ENCODE measurements at places on chromosomes 4 and X.

- no peak for DNase-seq
Measured at GRCh38 chr4:14772388-14772787, 229.9 kb upstream of the CPEB2 start.

DNA sequence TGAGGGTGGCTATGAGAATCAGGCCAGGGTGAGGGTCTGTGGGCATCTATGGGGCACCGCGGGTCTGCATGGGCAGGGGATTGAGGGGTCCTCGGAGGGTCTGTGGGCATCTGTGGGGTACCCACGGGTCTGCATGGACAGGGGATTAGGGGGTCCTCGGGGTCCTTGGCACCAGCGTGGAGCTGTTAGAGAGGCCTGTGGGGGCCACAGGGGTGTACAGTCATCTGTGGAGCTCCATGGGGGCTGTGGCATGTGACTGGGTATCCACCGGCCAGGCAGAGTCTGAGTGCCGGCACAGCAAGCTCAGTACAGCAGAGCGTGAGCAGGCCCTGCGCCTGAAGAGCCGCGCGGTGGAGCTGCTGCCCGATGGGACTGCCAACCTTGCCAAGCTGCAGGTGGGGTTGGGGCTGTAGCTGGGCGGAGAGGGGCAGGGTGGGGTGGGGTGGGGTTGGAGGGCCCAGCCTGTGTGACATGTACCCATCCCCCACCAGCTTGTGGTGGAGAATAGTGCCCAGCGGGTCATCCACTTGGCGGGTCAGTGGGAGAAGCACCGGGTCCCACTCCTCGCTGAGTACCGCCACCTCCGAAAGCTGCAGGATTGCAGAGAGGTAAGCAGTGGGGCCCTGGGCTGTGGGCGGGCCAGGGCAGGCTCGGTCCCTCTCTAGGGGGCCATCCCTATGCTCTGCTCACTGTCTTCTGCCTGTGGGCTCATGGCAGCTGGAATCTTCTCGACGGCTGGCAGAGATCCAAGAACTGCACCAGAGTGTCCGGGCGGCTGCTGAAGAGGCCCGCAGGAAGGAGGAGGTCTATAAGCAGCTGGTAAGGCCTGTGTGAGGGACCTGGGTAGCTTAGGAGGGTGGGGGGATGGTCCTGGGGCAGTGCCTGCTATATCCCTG, 12.9 kb downstream of the CCDC22 start:
- DNase-seq = no peak

DNA sequence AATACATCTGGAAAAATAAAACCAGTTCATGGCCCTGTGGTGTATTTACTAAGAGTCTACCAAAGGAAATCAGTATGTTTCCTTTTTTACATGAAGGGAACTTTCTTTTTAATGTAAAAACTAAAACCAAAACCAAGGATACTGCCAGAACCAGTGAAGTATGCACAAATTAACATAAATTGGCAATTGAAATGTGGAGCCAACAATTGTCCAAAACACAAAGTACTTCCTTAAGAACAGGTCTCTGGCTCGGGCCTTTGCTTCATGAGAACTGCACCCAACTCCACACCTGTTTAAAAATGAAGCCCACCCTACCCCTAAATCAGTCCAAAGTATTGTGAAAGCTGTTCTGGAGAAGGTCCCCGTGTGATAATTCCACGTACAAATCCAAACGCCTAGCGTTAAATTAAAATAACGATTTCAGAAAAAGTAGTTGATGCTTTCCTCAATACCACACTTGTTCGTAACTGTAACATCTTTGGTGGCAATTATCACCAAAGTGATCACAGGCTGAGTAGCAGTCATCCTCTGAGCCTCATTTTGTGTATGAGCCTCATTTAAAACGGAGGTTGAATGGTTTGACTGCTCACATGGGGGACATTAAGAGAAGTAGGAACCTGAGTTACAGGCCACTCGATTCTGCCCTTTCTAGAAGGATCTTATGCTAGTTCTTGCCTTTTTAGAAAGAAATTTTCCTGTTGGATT, 93.0 kb downstream of the GEMIN8 start:
- DNase-seq = no peak

DNA sequence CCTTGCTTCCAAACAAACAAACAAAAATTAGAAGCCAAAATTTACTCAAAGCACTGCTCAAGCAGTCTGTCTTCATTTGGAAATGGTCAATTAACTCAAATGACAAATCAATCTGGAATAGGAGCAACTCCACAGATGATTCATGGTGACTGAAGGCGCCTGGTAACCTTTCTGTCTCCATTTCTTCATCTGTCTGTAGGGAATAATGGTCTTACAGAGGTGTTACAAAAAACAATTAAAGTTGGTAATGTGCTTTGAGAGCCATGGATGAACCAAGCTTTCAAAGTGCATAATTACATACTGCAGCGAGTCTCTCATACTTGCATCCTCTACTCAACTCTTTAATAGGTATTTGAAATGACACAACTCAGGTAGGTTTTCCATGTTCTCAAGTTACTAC, 38.3 kb upstream of the STAG2 start:
- no peak for DNase-seq

- DNase-seq = no peak
Measured at GRCh38 chr4:168598191-168598590, 101.3 kb downstream of the PALLD start.

GRCh38 chrX:110536816-110537215, 178.2 kb downstream of the RTL9 start:
- no peak for DNase-seq

DNA sequence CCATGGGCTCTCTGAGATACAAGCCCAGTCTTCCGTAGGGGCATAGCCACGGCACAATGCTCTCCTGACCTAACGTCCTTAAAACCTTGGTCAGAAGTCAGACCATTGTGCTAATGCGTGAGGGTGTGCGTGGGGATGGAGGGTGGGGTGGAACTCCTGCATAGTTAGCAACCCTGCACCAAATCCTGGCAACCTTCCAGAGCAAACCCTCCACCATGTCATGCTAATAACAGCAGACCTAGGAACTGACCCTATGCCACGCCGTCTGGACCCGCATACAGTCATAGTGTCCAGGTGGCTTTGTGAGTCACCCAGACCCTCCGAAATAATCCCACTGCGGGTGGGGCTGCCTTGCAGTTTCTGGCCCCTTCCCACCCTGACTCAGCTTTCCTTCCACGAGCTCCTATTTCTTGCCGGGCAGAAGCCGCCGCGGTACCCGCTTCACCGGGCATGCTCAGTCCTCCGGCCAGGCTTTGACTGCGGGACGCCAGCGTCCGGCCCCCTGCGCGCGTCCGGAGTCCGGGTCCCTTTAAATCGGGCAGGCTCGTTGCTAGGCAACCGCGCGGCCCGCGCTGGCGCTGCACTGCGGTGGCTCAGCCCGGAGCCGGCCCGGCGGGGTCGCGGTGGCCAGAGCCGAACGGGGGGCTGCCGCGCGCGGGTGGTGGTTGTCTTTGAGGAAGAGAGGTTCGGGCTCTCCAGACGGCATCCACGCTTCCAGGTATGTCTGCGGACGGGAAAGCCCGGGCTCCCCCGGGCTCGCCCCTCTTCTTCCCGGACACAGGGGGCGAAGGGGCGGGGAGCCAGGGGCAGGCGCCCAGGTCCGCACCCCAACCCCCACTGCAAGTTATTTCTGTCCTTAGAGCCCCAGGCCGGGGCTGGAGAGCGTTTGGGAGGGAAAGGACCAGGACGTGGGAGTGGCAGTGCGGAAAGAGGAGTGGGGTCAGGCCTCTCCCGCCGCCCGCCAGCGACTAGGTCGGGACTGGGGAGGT, at the start of gene CCDC160:
TSS of gene CCDC160 (plus strand) at position 557 of the 989 bp plus-strand sequence. CDS start 7,619 bp downstream, outside the sequence.
- DNase-seq = no peak

GRCh38 chr4:146176891-146177290, 1.4 kb downstream of the LSM6 start:
- no peak for DNase-seq

DNA sequence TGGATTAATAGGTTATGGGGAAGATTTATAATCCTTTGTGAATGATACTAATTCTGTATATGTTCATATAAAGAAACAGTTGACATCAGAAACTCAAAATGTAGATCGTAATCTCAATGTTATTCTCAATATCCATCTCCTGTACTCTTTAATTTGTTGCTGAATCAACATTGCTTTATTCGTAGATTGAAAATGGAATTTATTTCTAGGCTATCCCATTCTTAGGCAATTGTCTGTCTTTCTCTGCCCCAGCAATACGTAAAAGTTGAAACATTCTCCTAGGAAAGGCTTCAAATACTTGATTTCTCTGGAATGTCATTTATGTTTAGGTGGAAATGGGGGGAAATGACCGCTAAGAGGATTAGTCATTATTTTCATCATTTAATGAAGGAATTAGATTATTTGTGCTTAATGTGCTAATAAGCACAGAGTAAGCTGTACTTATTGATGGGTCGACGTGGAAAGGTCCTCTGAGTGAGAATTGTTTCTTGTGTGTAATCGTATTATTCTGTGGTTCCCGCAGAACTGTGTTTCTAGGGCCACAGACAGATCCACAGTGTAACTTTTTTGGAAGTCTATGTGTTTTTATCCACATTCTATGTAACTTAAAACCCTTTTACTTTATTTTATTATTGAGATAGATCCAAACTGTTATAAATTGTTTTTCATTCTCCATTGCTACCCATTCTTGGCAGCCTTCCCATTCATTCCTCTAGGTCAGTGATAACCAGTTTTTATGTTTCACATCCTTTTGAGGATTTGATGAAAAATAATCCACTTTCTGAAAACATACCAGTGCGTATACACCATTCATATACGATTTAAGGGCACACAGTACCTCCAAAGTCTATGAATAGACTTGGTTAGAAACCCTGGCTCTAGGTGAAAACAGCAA, 262.9 kb downstream of the ARHGAP10 start:
- no peak for DNase-seq

DNA sequence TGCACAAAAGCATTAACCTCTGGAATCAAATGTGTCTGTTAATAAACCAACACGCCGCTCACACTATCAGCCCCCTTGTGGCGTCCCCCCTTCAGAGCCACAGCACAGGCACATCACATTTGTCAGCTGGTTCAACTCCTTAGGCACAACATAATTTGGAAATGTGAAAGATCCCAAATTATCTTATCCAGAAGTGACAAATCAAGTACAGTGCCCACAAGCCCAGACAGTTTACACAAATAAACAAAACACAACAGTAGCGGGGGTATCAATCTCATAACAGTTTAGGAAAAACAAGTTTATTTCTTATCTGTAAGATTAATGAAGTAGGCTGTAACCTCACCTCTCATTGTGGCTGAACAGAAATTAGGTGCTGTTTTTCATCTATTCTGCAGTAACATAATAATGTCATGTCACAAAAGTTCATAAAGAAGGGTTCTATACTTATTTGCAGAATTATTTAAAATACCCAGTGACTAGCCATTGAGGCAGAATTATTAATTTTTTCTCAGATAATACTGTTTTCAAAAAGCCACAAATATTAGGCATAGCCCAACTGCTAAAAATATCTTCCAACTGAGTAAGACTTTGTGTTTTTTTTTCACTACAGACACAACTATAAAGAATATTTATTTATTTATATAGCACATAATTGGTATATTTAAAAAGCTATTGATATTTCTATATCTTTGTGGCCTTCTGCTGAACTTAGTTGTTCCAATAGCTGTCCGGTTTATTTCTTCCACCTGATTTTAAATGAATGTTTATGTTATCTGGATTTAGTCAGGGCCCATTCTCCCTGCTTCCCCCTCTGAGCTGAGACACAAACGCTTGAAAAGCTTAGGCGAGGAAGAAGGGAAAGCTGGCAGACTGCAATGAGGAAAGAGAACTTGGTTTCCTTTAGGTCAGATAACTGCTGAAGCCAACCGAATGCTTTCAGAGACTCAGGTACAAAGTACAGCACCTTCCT, 214.7 kb downstream of the QDPR start:
- no peak for DNase-seq

DNA sequence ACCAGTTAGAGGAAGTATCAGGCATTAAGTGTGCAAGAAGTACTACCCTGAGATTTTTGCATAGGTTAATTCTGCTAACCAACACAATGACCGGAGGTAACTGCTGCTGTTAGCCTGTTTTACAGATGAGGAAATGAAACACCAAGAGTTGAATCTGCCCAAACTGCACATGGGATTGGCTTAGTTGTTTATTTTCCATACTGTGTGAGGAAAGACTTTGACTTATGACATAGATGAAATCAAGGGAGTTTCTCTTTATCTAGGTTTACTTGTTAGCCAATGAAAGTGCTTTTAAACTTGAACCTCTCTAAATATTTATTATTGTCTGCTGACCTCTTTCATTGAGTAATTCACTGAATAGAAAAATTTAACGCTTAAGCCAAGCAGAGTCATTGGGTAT, 10.3 kb downstream of the GUCY1B1 start:
- no peak for DNase-seq

DNA sequence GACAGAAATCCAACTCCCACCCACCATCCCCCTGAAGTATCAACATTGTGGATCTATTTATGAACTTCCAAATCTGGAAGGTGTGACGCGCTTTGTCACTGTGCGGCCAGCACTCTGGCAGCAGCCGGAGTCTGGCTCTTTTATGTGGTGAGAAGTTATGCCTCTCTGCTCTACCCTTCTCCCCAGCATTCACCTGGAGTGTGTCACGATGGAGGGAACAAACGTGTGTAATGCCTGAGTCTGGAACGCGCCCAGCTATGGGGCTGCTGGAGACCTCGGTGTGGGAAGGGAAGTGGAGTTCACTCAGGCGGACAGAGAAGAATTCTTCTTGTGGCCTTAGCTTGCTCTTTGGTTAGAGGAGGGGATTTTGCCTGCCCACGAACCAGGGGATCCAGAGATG, 222.1 kb upstream of the RPL34 start:
- no peak for DNase-seq

GRCh38 chr4:112421911-112422310, 94.1 kb downstream of the NEUROG2 start:
- DNase-seq = no peak

- DNase-seq = no peak
Measured at GRCh38 chrX:63258144-63258543, 93.0 kb downstream of the SPIN4 start.

DNA sequence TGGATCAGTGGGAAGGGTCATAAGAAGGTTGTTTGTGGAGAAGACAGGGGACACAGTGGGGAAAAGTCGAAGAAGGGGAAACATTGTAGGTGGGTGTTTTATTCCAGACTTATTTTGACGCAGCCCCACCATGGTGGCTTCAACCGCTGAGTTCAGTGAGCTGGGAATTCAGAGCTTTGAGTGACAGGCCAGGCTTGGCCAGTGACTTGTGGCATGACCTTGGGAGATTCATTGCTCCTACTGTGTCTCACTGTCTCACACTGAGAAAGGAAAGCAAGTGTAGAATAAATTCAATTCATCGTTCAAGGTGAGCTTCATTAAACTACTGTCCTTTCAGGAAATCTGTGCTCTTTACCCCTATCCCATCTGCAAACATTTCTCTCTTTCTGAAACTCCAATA, 47.4 kb upstream of the SOD3 start:
- DNase-seq = no peak

DNA sequence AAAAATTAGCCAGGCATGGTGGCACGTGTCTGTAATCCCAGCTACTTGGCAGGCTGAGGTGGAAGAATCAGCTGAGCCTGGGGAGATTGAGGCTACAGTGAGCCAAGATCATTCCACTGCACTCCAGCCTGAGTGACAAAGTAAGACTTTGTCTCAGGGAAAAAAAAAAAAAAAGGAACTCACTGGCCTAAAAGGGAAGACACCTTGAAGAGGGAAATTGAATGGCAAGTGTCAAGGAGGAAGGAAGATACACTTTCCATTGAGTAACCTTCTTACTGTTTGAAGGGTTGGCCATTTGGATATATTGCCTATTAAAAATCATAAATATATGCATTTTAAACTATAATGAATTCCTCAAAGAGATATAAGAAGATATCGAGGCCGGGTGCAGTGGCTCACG, 147.5 kb upstream of the FAM241A start:
- DNase-seq = no peak

GRCh38 chrX:56995271-56995994, at the start of gene SPIN3:
Gene SPIN3, minus strand, starts transcription at chrX:56995541. Its CDS starts 594 bp downstream, at chrX:56994947.
- peak; percentile 29 for DNase-seq

All from 8988T (cell line).